ENCODE measurements at places on chromosomes 1 and 21.

DNA sequence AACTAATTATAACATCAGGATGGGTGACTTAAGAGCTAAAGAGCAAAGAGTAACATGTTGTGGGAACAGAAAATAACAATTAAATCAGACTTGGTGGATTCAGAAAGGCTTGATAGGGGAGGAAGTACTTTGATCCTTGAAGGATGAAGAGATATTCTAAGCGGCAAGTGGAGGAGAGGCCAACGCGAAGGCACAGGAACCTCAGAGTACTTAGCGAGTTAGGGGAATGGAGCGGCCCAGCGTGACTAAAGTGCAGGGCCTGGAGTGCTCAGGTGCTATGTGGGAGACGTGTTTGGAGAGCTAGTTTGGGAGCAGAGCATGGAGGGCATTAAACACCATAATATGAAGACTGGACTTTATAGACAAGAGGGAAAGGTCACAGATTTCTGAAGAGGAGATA is 64.3 kb downstream of the ADCY10 start:
- DNase-seq, result no peak

DNA sequence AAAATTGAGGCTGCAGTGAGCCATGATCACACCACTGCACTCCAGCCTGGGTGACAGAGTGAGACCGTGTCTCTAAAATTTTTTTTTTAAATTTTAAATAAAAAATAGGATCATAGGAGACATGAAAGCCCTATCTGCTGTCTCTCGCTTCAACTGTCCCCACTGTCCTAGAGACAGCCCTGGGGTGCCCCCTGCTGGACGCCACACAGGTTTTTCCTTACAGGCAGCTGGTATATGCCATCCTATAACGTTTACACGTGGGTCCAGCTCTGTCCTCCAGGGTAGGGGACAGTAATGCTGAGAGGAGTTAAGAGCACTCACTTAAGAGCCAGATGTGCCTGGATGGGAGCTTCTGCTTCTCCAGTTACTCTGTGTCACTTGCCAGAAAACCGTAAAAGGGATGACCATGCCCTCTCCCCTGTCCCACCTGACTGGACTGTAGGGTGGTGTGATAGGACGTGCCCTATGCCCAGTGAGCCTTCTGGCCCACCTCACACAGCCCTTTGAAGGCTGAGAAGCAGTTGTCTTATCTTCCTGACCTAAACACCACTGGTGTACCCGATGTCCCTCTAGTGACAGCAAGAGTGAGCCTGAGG is 8.5 kb downstream of the FBXO2 start:
- peak; percentile 90 for DNase-seq

- peak; percentile 36 for DNase-seq
Measured at GRCh38 chr21:42737951-42738590, 84.7 kb downstream of the PDE9A start.

DNA sequence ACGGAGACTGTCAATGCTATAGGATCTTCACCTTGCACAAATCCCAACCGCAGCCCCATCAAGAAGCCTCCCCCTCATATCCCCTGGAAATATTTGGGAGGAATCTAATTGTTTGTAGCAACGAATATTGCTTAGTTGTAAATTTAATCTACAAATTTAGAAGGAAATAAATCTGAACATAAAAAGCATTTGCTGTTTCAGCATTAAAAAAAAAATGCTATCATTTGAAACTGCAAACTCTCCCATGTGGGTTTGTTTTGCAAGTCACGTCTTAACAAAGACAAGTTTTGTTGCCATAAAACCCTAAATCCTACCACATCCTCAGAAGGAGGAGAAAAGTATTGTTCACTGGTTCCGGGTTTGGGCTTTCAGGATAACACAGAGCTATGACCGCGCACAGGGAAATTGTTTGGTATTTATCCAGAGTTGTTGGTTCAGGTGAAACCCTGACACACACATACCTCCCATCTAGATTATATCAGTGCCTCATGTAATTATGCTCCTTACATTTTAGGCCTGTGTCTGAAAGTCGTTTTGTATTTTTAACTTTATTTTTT is 279.6 kb downstream of the TM2D1 start:
- DNase-seq, result no peak

DNA sequence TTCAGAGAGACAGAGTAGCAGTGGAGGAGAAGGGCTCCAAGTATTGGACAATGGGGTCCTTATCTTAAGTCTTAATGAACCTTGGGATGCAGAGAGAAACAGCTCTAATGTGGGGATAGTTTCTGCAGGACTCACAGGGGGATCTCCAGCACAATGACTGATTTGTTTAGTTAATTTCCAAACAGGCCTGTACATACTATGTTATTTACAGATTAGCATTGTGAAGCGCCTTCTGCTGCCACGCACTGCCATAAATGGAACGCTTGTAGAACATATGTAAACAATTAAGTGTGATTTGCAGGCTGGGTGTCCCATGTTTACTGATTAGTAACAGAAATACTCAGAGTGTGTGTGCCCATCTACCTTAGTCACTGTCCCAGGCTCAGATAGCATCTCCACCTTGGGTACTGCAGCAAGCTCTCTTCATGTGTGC is 56.1 kb downstream of the NTPCR start:
- DNase-seq, result no peak

DNA sequence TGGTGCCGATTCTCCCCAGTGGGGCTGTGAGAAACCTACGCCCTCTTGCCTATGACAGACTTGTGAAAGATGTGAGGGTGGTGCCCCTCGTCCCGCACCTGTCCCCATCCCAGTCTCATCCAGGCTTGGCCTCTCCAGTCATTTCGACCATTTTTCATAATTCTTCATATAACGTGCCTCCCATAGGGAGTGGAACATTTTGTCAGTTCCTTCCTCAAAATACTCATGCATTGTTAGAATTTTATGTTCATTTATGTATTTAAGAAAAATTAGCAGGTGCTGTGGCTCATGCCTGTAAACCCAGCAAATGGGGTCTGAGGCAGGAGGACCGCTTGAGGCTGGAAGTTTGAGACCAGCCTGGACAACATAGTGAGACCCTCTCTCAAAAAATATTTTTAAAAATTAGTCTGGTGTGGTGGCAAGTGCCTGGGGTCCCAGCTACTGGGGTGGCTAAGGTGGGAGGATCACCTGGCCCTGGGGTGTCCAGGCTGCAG is 19.7 kb upstream of the SMPDL3B start:
- DNase-seq, result no peak

DNA sequence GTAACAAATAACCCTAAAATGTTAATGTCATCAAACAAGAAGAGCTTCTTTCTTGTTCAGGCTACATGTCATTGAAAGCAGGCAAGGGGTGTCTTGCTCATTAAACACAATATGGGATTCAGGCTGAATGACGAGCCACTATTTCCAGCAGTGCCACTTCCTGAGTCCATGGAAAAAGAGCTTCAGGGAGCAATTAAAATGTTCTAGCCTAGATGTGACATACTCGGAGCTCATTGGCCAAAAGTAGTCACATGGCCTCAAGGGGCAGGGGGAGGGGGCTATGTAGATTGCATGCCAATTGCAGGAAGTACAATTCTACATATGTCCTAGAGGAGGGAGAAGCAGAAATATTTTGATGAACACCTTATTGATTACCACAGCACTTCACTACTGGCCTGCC is 685.3 kb upstream of the ADGRL2 start:
- DNase-seq, result no peak

- peak; percentile 76 for DNase-seq
Measured at GRCh38 chr1:32724678-32725614, 22.4 kb upstream of the SYNC start.

DNA sequence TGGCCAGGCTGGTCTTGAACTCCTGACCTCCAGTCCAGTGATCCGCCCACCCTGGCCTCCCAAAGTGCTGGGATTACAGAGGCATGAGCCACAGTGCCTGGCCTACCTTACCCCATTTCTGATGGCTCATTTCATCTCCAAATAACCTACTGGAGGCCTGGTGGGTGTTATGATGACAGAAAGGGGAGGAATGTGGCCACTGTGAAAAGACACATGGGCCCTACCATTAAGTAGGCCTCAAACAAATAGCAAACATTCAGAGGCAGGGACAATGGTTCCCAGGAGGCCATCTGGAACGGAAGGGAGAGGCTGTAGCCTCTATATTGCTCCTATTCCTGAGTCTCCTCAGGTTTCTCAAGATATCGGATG is 932 bp upstream of the FCRLA start:
- DNase-seq, result no peak

DNA sequence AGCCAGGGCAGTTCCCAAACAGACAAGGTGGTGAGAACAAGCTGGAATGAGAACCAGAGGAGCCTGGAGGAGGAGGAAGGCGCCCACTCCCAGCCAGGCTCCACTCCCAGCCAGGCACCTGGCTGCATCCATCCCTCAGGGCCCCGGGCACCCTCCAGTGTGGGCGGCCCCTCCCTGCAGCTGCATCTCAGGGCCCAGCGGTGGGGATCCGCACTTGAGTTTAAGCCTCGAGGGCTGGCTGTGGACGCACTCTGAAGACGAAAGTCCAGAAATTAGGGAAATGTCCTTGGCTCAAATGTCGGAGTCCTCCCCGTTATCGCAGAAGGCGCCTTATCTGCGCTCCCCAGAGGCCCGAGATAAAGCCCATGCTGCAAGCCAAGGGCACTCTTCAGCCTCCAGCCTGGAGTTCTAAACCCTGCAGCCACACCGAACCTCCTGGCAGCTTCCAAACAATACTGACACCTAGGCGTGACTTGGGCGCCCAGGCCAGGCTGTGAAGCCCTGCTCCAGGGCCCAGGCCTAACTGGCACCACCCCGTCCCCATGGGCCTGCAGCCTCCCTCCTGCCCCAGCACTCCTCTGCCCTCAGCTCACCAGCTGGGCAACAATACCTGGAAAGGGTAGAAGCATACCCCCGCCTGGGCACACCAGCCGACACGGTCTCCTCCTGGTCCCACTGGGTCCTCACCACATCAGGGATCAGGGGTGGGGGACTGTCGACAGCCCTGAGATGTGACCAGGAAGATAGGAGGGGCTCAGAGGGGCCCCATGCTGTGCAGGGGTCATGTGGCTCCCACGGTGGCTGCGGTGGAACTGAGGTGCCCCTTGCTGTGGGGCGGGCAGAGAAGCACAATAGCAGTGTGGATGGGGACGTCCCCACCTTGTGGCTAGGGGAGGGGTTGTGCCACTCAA is 184.8 kb upstream of the VAMP3 start:
- DNase-seq, result no peak

GRCh38 chr1:156625436-156626078 is 6.3 kb downstream of the HAPLN2 start:
- peak; percentile 70 for DNase-seq

DNA sequence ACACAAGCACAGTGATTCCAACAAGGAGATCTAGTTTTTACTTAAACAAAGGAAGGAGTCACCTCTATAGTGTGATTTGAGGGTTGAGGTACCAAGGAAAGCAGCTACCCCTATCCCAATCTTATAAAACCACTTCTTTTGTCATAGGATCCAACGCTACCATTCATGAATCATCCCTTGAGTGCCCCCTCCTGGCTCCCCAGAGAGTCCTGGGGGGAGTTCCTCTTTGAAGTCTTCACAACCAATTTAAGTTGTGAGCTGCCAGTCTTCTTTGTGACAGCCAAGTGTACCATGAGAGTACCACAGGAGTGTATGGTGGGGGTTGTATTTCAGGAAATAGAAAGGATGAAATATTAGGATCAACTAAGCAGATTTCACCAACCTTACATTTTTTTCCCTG is 39.1 kb upstream of the NHLH2 start:
- no peak for DNase-seq

DNA sequence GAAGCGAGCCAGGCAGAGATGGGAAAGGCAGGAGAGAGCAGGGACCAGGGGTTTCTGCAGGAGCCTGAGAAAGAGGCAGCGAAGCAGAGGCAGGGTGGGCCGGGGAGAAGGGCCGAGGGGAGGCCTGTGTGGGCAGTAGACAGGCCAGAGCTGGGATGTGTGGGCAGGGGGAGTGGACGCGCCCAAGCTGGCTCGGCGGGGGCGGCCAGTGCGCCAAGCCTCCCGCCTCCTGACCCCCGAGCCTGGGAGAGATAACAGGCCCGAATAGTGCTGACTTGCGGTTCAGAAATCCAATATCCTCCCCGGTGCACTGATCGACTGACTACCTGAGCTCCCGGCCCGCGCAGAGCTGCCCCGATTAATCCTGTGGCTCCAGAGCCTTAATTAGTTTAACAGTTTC is 41.9 kb downstream of the AHDC1 start:
- DNase-seq, result no peak

DNA sequence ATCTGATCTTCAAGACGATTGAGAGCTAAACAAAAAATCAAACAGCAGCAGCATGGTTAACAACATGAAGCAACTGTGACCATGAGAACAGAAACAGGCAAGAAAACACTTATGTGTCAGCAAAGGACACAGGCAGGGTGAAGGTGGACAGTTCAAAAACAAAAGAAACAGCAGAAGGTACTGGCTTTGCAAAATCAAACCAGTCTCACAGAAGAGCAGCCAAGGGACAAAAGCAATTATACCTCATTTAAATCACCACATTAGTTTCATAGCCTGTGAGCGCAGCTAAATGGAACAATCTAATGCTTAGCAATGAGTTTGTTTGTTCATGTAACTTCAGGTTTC is 59.1 kb downstream of the CAPN2 start:
- no peak for DNase-seq

GRCh38 chr1:20727746-20728316 is 4.7 kb downstream of the SH2D5 start:
- DNase-seq, result no peak
